ENCODE measurements at places on chromosomes 13 and 19.

- no peaks in the 10 kb centered on the region for H3K36me3 ChIP-seq
- no peak overlapping the region for H3K4me3 ChIP-seq
- no peaks in the 10 kb centered on the region for H3K27me3 ChIP-seq
- H3K27ac ChIP-seq: no peak overlapping the region
- H3K4me1 ChIP-seq: no peaks in the 10 kb centered on the region
Observed at GRCh38 chr13:50664951-50665350, 178.5 kb downstream of the DLEU7 start.

DNA sequence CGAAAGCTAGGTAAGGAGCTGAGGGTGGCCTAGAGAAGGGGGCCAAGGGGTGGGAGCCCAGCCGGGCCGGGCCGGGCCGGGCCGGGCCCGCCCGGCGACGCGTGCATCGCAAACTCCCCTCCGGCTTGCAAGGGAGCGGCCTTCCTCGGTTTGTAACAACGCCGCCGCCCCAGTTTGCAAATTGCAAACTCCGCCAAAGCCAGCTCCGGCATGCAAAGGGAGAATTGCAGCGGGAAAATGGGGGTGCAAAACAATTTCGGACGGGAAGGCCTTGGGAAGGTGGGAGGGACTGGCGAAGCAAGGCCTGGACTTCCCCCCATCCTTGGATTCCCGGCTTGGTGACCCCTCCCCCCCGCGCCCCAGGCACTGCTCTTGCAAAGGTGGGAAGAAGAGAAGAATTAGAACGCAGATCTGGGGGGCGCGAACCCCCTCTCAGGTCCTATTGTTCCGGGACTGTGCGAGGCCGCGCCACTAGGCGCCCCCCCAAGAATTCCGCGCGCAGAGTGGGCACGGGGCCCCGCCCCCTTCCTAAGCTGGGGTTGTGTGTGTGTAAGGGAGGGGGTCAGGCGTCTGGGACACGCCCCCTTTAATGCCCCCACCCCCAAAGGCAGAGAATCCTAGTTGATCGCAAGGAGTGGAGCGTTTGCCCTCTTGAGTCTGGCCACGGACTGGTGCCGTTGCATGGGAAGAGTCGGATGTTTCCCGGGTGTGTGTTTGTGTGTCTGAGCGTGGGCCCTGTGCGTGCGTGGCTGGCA, 926 bp downstream of the PRR12 start:
- H3K4me1 ChIP-seq: peaks cover 36% of the 10 kb centered on the region
- H3K27me3 ChIP-seq: no peaks in the 10 kb centered on the region
- H3K27ac ChIP-seq: peak overlapping the region; percentile 92
- DNase-seq: peak; percentile 50
- peak overlapping the region; percentile 97 for H3K4me3 ChIP-seq
- H3K36me3 ChIP-seq: no peaks in the 10 kb centered on the region

- no peaks in the 10 kb centered on the region for H3K36me3 ChIP-seq
- H3K27ac ChIP-seq: no peak overlapping the region
- no peaks in the 10 kb centered on the region for H3K4me1 ChIP-seq
- H3K4me3 ChIP-seq: no peak overlapping the region
- no peak for DNase-seq
Observed at GRCh38 chr13:71672512-71672911, 194.5 kb downstream of the DACH1 start.

DNA sequence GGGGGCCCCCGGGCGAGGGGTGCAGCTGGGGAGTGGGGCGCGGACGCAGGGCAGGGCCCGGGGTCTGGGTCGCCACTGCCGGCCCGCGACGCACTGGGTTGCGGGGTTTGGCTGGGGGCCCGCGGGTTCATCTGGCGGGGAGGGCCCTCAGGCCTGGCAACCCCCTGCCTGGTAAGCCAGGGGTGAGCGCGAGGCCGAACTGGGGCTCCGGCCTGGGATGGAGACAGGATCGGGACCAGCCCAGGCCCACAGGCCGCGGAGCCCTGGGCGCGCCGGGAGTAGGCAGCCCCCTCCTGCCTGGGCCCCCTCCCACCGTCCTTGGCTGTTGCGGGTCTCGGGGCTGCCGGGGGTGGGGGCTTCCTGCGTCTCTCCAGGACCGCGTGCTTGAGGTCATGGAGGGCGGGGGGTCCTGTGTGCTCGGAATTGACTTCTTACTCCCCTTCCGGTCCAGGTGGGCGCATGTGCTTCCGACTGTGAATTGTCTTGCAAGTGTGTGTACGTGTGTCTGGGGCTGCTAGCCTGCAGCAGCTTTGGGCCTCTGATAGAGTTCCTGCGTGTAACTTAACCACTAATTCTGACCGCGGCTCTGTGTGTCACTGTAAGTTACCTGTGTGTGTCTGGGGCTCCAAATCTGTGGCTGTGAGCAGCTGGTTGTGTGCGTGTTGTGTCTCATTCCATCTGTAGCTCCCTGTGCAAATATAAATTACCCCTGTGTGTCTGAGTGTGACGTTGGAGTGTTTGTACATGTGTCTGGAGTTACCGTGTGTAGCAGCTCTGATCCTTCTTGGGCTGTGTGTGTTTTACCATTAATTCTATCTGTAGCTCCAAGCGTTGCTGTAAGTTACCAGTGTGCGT, 751 bp downstream of the GRAMD1A start:
- peaks cover 7% of the 10 kb centered on the region for H3K36me3 ChIP-seq
- H3K27me3 ChIP-seq: no peaks in the 10 kb centered on the region
- peak overlapping the region; percentile 96 for H3K4me3 ChIP-seq
- H3K27ac ChIP-seq: peak overlapping the region; percentile 99
- peak; percentile 81 for DNase-seq
- H3K4me1 ChIP-seq: peaks cover 79% of the 10 kb centered on the region

GRCh38 chr13:43799191-43799590, 12.4 kb upstream of the ENOX1 start:
- no peak overlapping the region for H3K4me3 ChIP-seq
- peaks cover 20% of the 10 kb centered on the region for H3K27me3 ChIP-seq
- no peak for DNase-seq
- H3K36me3 ChIP-seq: no peaks in the 10 kb centered on the region
- no peak overlapping the region for H3K27ac ChIP-seq

DNA sequence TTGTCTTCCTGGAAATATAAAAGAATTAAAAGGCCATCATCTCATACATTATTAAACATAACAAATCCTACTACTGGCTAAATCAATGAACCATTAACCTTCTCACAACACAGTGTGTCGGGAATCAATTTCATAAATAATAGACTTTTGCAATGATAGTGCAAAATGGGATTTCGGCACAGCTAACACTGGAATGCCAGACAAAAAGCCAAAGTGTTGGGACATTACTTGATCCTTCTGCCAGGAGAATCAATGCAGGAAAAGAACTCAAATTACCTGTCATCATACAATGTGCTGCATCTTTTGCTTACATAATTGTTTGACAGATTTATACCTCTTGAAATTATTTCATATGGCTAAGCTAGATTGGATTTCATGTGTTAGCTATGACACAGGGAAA, 334.3 kb downstream of the MTUS2 start:
- no peak for DNase-seq
- no peaks in the 10 kb centered on the region for H3K4me1 ChIP-seq
- no peaks in the 10 kb centered on the region for H3K36me3 ChIP-seq
- no peak overlapping the region for H3K4me3 ChIP-seq
- H3K27ac ChIP-seq: no peak overlapping the region
- H3K27me3 ChIP-seq: peaks cover 2% of the 10 kb centered on the region

DNA sequence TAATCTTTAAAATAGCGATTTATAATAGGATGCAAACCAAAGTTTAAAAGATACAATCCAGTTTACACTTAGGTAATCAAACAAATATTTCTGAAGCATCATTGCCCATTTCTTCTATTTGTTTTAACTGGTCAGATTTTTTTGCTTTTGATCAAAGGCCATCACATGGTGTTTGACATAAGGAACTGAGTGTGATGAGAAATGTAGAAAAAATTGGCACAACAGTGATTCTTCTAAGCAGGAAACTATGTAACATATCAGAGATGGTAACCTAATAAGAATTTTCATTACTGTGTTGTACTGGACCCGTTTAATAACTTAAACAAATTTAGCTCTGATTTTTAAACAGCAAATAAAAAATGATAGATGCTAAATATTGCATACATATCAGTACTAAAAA, 644.7 kb upstream of the KLF12 start:
- DNase-seq: no peak
- H3K4me3 ChIP-seq: no peak overlapping the region
- H3K36me3 ChIP-seq: no peaks in the 10 kb centered on the region
- peaks cover 16% of the 10 kb centered on the region for H3K27me3 ChIP-seq
- H3K4me1 ChIP-seq: no peaks in the 10 kb centered on the region

DNA sequence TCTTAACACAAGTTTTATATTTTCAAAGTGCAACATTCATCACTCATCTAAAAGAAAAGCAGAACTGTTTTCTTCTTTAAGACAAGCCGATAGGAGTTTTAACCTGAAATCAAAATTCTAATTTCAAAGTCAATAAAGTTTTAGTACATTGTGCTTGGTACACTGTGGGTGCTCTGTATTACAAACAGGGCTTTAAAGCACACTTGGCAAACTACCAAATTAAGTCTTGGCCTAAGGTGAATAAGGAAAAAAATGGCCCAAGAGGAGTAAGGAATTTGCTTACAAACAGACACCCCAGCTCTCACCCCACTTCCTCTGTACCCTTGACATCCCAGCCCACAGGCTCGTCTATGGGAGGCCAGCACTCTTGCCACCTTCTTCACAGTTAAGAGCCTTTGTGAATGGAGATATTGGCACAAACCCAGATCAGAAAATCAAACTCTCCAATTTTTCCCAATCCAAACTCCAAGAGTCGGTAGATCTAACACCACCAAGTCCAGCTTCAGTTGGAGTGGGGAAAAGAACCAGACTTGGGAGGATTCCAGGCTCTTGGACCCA, 66.0 kb downstream of the ABCC4 start:
- H3K4me3 ChIP-seq: no peak overlapping the region
- H3K27ac ChIP-seq: no peak overlapping the region
- H3K27me3 ChIP-seq: no peaks in the 10 kb centered on the region
- no peaks in the 10 kb centered on the region for H3K36me3 ChIP-seq
- DNase-seq: no peak

All from naive thymus-derived CD8-positive, alpha-beta T cell (primary cell).